ENCODE measurements at places on chromosomes 11 and 22.

DNA sequence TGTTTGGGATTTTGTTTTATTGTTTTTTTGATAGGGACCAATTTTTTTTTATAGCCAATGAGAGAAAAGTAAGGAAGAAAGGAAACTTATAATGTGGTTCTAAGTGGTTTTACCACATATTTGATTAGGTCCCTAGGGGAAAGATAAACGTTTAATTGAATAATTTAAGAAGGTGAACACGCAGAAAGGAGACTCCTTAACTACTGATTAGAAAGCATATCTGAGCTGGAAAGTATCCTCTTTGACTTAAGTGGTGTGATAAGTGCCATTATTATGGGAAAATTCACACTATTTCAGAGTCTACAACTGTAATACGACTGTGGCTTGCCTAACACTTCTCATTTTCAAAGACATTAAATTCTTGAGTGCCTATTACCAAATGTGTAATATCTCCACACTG, 106.5 kb upstream of the GRAMD1B start:
- DNase-seq: no peak

DNA sequence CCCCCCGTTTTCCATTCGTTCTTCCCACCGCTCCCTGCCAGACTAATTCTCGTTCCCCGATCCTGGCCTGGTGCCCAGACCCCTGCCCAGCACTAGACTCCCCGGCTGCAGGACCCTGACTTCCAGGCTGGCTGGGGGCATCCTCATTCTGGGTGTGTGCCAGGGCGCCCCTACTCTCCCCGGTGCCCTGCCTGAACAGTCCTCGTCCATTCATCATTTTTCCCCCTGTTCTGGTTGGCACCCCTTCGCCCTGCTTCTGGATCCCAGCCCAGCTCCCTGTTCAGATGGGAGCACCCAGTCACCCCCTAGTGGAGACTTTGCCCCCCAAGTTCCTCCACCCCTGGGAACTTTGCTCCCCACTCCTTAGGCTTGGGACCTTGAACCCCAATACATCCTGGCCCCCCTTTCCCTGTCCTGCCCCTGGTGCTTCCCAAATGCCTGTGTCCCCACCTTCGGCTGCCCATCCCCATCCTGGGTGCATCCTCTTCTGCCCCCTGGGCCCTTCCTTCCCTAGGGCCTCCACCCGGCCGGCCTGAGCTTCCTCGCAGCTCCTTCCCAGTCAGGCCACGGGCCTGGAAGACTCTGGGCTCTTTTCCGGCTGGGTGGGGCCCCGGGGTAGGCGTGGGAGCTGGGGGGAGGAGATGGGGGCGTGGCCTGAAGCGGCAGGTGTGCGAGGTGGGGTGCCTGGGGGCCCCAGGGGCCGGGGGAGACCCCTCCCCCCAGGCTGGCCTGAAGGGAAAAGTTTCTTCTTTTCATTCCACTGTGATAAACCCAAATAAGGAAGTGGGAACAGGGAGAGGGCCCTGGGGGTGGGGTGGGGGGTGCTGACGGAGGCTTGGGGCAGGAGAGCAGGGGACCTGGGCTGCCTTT, 908 bp downstream of the PLCB3 start:
- no peak for DNase-seq

DNA sequence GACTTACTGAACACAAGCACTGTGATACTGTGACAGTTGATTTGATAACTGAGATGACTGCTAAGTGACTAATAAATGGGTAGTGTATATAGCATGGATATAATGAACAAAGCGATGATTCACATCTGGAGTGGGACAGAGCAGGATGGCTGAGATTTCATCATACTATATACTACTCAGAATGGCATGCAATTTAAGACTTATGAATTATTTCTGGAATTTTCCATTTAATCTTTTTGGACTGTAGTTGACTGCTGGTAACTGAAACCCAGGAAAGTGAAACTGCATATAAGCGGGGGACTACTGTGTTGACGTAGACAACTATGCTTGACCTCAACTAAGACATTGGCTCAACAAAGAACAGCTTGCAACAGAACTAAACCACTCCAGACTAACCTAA, 20.0 kb upstream of the NUCB2 start:
- DNase-seq: no peak

DNA sequence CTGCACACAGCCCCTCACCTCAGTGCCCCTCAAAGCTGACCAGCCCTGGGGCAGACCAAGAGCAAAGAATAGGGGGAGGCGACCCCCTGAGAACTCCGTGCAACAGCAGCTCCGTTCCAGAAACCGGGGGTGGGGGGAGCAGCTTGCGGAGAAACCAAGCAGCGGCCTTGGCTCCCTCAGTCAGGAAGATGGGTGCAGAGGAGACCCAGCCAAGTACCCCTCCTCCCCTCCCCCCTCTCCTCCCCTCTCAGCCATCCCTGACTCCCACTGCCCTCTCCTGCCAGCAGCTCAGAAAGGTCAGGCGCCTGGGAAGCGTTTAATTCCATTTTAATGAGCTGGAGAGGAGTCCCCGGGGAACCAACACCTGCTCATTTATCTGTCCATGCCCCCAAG, 78.9 kb downstream of the PDE2A start:
- no peak for DNase-seq

GRCh38 chr22:50548040-50548920, 2.6 kb downstream of the KLHDC7B start:
- peak; percentile 46 for DNase-seq
